ENCODE measurements at places on chromosomes 5 and 9.

- no peak for DNase-seq
Observed at GRCh38 chr5:17001428-17001827, 65.3 kb upstream of the MYO10 start.

- DNase-seq = no peak
Observed at GRCh38 chr5:170104299-170104698, 1.4 kb upstream of the FOXI1 start.

DNA sequence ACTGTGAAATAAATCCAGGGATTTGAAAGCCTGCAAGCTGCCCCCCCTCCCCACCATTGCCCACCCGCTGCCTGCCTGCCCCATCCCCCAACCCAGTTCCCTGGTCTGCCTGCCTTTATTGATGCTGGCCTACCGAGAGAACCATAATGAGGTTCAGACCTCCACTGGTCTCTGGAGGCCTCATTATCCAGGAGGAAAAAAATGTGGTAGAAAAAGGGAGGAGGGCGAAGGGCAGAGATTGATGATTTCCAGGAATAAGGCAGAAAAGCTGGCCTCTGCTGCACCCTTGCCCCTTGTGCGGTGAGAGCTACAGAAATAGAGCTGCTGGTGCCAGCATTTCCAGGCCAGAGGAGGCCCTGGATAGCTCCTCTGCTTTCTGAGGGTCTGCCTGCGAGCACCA, 216.1 kb downstream of the PAPPA start:
- DNase-seq = no peak

DNA sequence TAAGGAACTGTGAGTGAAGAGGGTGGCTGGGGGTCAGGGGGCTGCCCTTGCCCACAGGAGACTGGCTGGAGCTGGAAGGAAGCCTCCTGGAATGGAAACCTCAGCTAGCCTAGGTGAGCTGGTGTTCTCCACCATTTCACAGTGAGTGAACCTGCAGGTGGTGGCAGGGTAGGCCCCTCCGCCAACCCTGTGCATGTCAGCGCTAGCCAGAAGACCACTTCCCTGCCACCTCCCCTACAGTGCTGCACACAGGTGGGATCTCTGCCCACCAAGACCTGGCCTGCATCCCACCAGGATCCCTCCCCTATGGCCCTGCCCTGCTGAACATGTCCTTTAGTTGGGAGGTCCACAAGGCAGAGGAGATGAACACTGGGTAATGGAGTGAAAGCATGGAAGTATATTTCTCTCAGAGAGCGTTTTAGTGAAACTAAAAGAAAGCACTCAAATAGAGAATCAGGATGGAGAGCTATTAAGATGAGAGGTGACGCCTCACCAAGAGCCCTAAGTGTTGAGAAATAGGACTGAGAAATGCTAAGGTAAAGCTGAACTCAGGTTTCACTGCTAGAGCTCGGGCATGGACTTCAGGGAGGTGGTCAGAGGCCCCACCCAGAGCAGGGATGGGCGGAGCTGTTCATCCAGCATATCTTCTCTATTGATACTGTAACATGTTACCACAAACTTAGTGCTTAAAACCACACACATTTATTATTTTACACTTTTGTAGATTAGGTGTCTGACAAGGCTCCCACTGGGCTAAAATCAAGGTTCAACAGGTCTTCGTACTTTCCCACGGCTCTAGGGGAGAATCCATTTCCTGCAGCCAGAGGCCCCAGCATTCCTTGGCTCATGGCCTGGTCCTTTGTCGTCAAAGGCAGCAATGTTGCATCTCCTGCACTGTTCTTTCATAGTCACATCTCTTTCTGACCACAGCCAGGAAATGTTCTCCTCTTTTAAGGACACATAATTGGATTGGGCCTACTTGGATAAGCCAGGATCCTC, 83.2 kb downstream of the DIRAS2 start:
- DNase-seq = no peak

GRCh38 chr5:66273121-66273520, 129.0 kb downstream of the SREK1 start:
- no peak for DNase-seq

- no peak for DNase-seq
Observed at GRCh38 chr5:31021181-31021624, 172.3 kb upstream of the CDH6 start.

DNA sequence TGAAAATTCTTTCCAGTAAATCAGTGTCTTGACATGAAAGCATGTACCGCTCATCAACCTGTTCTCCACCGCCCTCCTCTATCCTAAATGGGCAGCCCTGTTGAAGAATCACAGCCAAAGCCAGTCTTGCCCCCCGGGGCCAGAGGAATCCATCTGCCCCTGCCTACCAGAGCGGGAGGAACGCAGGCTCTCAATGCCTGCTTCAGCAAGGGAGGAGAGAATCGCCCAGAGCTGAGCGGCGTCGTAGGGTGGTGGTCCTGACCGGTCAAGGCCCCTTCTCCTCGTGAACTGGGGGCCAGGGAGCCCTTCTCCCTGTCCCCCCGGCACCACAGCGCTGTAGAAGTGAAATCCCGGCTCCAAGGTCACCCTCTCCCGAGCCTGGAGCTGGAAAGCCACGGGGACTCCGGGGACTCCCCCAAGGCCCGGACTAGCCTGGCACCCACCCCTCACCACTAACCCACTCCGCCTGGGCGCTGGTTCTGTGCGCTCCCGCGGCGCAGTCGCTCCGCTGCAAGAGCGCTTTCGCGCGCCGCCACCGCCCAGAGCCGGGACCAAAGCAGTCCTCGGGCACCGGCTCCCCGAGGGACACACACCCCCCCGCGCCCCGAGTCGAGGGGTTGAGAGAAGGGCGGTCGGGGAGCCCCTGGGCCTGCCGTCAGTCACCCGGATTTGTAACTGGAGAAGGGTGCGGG, 718 bp upstream of the TMEM215 start:
- DNase-seq = no peak

DNA sequence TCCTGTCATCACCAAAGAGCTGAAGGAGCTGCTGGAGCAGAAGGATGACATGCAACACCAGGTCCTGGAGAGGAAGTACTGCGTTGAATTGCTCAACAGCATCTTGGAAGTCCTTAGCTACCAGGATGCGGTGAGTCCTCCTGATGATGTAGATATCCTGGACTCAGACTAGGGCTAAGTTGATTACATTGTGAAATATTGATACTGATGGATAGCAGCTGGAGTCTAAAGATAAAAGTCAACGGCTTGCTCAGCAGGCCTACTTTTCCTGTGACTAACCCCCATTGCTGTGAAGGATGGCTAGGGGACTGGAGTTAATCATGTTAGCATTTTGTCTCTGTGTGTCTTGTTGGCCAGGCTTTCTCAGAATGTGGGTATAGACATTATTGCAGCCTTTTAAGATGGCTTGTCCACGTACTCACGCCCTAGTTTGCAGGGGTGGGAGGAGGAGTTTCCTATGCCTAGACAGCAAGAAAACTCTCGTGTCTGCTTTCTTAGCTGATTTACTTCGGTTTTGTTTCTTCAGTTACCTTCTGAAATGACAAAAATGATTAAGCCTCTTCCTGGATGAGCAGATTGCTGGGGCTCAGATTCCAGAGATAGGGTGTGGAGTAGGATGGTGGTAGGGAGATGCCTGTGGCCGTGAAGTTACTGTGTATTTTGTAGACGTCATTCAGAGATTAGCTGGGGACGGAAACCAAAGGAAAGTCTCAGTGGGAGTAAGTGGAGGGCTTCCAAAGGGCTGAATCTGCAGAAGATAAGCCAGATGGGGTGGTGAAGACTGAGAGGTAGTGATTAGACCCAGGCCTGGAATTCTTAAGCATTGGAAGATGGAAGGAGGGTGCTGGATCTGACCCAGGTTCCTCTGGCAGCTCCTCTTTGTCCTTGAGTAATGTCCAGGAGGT, 166.3 kb downstream of the DOCK2 start:
- DNase-seq = no peak

- no peak for DNase-seq
Observed at GRCh38 chr9:36949466-36949865, 84.6 kb downstream of the PAX5 start.

DNA sequence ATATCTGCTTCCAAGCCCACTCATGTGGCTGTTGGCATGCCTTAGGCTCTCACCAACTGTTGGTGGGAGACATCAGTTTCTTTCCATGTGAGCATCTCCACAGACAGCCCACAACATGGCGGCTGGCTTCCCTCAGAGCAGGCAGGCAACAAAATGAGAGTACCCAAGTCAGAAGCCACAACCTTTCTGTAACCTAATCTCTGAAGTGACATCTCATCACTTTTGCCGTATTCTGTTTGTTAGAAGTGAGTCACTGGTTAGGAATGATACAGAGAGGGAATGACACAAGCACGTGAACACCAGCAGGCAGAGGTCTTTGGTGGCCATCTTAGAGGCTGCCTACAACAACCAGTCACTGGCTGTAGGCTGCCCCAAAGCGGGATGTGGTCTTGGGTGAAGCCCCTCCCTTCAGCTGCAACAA, 88.6 kb upstream of the RASGRF2 start:
- DNase-seq = no peak

DNA sequence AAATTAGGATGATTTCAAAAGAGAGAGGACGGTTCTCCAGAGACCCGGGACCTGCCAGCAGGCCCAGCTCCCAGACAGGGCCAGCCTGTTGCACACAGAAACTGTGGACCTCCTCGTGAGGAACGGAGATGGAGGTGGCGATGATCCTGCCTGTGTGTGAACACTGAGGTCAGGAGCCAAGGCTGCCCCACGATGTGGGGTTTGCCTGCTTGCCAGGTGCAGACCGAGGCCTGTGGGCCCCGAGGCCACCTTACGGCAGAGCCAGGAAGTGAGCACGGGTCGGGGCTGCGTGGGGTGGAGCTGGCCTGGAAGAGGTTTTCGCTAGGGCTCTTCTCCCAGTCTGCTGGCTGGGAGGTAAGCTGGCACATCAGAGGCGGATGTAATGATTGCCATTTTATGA, 4.3 kb downstream of the FAM163B start:
- no peak for DNase-seq

DNA sequence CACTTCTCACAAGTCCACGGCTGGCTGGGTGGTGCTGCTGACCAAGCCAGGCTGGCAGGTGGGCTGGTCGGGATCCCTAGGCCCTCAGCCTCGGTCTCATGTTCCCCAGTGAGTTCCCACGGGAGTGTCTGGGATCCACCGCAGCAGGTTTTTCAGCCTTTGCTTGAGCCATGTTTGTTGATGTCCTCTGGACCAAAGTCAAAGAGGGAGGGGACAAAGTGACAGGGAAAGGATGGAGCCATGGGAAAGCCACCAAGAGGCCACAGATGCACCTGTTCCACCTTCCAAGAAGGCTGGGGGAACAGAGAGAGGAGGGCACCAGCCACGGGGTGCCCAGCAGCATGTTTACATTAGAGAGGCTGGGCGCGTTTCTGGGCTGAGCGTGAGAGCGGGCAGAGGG, 2.8 kb upstream of the UBAC1 start:
- DNase-seq = no peak

DNA sequence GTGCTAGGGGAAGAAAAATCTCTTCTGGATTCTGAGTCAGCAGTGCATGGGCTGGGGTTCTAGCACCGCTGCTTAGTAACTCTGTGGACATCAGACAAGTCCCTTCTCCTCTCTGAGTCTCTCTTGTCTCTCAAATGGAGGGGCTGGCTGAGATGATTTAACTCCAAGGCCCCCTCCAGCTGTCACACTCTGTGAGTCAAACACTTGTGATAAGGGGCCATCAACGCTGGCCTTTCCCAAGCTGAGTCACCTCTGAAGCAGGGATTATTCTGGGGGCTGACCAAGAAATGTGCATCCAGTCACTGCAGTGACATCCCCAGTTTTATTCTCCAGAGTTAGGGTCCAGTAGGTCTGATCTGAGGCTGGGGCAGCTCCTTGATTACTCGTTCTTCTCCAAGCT, 110.4 kb upstream of the ZNF462 start:
- DNase-seq = no peak

- no peak for DNase-seq
Observed at GRCh38 chr5:57653636-57654290, 171.2 kb upstream of the ACTBL2 start.

DNA sequence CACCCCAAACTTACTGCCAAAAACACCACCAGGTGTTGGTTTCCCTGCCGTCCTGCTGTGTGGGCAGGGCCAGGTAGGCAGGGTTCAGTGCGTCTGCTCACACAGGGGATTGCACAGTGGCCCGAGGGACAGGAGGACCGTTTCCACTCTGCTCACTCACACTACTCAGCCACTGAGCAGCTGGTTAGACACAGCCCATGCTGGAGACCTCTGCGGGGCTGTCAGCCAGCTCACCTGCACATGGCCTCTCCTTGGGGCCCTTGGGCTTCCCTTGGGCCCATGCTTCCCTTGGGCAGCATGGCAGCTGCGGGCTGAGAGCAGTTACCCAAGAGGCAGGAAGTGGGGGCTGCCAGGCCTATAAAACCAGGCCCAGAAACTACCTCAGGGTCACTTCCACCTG, 79.0 kb downstream of the SYK start:
- no peak for DNase-seq

GRCh38 chr5:159010661-159011442, 88.9 kb downstream of the EBF1 start:
- DNase-seq = peak; percentile 51
